ENCODE measurements at places on chromosomes 16 and 17.

GRCh38 chr17:74430706-74431567 lies 951 bp upstream of the GPRC5C start:
- DNase-seq, result no peak

DNA sequence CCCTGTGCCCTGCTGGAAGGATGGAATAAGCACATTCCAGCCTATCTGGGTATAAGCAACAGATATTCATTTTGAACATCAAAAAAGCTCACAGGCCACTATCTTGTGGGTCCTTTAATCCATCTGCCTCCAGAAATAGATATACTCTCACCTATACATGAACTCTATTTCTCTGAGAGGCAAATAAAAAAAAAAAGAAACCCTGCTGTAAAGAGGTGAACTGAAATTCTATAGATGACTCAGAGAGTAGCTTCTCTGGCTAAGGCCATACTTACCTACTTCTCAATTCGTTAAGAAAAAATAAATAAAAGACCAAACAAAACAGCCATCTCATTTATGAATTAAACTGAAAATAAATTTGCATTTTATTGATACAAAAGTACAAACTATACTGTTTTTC lies 86.3 kb downstream of the DYNLRB2 start:
- no peak for DNase-seq

DNA sequence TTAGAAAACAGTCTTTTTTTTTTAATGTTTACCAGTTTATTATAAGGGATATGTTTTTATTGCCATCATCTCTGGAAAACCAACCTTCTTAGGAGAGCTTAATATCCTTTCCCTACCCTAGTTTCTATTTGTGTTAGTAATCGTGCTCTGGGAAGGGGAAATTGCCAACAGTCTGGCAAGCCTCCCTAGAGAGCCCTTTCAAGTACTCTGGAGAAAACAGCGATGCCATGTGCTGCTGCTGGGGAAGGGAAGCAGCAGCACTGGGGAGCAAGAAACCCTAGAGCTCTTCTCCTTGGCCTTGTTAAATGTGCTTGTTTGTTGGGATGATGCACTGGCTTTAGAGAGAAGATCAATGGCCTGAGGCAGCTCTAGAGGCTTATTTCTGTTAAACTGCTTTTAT lies 10.3 kb downstream of the RETREG3 start:
- no peak for DNase-seq

GRCh38 chr17:43949781-43950180 lies 4.0 kb downstream of the PYY start:
- DNase-seq, result no peak

- no peak for DNase-seq
Observed at GRCh38 chr16:67719778-67720144, 645 bp upstream of the GFOD2 start.

- no peak for DNase-seq
Observed at GRCh38 chr17:64252831-64253230, 10.2 kb downstream of the TEX2 start.

DNA sequence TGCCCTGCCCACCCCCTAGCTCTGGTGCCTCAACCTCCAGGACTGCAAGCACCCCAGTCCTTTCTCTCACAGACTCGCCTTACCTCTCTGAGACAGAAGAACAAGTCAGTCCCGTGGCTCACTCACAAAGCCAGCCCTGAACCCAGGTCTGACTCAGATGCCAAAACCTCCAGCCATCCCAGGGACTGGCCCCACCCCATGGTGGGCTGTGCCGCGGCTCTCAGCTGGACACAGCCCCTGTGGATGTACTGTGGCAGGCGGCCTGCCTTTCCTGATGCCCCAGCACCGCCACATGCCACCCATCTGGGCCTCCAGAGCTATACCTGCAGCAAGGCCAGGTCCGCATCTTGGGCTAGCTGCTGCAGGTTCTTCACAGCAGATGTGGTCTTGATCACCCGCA lies 19.8 kb downstream of the MPG start:
- no peak for DNase-seq

DNA sequence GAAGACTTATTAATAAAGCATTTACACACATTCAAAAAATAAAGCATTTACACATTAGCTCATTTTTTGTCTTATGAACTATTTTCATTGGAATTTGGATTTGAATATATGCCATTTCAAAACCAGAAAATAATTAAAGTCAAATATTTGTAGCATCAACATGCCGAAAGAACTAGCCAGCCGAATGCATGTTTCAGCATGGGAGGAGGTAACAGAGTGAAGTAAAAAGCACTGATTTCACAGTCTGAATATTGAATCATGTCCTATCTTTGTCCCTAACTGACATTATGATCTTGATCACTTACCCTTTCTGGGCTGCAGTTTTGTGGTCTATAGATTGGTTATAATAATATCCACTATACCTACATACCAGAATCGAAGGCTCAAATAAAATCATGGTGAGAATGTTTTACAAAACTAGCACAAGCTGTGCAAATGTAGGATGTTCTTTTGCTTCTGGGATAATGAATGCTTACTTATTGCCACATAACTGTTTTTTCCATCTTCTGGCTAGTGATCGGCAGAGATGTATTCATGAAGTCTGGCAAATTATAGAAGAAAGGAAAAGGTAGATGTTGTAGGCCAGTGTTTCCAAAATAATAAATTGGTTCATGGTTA lies 84.7 kb downstream of the TUBD1 start:
- no peak for DNase-seq

DNA sequence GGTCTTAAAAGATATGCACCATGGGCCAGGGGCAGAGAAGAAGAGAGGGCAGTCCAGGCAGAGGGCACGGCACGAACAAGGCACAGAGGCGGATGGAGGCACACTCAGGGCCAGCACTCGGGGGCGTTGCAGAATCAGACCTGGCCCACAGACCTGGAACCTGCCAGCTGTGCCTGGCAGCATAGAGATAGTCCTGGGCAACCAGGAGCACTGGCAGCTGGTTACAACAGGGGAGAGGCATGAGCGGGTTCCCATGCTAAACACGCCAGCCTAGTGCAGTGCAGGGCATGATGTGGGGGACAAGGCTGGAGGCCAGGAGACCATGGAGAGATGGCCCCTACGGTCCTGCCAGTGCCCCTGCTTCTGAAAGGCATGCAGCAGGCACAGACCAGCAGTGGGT lies 56.9 kb upstream of the RBFOX3 start:
- no peak for DNase-seq

GRCh38 chr17:44029736-44030135 lies 15.0 kb upstream of the TMEM101 start:
- no peak for DNase-seq

DNA sequence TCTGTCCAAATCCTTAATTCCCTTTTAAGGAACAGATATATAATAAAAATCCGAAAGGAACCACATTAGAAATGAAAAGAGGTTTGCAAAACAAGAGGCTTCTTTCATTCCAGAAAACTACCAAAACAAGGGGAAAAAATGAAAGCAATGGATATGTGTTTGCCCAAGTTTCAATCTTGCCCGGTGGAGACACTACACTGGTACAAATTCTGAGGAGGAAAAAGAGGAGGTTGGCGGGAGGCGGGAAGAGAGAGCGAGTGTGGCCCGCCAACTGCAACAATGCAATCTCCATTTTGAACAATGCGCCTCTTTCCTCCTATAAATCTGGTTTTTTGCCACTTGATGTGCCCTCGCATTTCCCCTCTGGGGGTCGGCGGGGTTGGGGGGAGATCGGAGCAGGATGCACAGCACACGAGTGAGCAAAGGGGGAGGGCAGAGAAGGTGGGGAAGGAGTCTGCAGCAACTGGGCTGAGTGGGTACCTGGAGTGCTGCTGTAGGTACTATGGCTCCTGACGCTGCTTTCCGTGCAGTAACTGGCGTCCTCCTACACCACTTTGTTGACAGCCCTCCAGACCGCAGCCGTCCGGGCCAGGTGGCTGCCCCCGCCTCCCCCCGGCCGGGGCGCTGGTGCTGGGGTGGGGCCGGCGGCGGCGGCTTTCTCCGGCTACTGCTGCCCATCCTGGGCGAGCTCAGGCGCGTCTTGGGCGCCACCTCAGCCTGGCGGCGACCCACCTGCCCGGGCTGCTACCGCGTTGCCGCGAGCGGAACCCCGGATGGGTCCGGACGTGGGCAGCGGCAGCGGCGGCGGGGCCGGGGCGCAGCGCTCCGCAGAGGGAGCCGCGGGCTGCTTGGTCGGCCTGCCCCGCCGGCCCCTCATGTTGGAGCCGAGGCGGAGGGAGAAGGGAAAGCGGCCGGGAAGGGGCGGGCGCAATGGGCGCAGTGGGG lies 93.8 kb upstream of the PLEKHM1 start:
- peak; percentile 55 for DNase-seq

GRCh38 chr17:67635681-67636080 lies 82.1 kb upstream of the NOL11 start:
- DNase-seq, result no peak
